ENCODE measurements at places on chromosomes 12 and 14. TPM values are rescaled to one million over a fixed set of nuclear protein-coding genes. Genes with fewer than 3 reads are reported as not detected.

The EEA1 gene
- polyA plus RNA-seq: 12.5 TPM

The IFNG gene
- polyA plus RNA-seq: 6.4 TPM

DNA sequence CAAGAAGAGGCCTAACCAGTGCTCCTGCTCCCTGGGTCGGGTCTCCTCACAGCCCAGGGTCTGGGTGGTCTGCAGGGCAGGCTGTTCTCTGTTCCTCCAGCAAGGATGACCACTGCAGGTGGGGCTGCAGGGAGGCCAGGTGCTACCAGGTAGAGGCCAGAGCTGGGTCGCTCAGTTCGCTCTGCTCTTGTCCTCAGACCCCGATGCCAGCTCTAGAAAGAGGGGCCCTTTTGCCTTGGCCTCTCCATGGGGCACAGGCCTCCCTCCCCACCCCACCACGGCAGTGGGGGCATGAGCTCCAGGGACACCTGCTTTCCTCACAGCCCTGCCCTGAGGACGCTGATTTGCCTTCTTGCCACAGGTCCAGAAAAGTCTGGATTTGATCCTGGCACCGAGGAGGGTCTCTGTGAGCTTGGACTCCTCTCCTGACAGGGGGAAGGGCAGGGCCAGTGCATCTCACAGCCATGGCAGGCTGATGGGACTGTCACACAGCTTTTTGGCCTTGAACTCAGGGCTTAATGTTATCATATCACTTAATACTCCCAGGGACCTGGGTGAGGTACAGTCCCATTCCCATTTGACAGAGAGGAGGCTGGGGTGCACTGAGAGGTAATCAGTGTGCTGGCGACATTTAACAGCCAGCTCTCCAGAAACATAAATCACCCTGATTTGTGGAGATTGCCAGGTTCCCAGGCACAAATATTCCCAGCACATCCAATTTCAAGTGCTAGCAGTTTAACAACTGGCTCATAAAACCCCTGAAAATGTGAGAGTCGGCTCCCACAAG, 273.0 kb upstream of the SFSWAP start:
- H3K27me3 ChIP-seq: no peaks in the 10 kb centered on the region
- H3K27ac ChIP-seq: no peak overlapping the region
- H3K4me1 ChIP-seq: no peaks in the 10 kb centered on the region

- no peak overlapping the region for H3K27ac ChIP-seq
- DNase-seq: no peak
- H3K27me3 ChIP-seq: peaks cover 9% of the 10 kb centered on the region
- no peaks in the 10 kb centered on the region for H3K36me3 ChIP-seq
Measured at GRCh38 chr12:26134540-26134939, 9.7 kb upstream of the BHLHE41 start.

- no peak for DNase-seq
- peaks cover 23% of the 10 kb centered on the region for H3K36me3 ChIP-seq
- H3K27ac ChIP-seq: no peak overlapping the region
- H3K27me3 ChIP-seq: no peaks in the 10 kb centered on the region
Measured at GRCh38 chr12:111664961-111665865, 20.5 kb downstream of the BRAP start.

GRCh38 chr14:23578560-23579310, at the start of gene JPH4:
Gene JPH4, minus strand, starts transcription at chr14:23578790. Its CDS starts 1,337 bp downstream, at chr14:23577453.
- H3K36me3 ChIP-seq: no peaks in the 10 kb centered on the region
- H3K27ac ChIP-seq: no peak within 1 kb of the TSS
- H3K4me3 ChIP-seq: no peak within 1 kb of the TSS
- peaks cover 12% of the 10 kb centered on the region for H3K27me3 ChIP-seq
- peaks cover 10% of the 10 kb centered on the region for H3K4me1 ChIP-seq

DNA sequence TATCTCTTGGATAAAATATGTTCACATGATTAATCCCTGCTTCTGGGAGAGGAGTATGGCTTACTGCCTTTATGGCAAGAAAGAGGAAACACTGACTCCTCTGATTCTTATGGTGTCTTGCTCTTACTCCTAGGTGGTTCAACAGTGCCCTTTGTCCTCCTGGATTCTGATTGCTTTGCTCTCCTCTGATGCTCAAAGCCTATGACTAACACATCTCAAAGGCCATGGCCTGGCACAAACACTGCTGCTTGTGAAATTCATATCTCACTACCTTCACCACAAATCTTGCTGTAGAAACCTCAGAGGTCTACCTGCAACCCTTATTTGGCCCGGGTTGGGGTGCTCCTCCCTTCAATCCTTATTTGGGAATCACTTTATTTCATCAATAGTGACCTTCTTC, 217.2 kb downstream of the C12orf50 start:
- H3K4me3 ChIP-seq: no peak overlapping the region
- no peaks in the 10 kb centered on the region for H3K27me3 ChIP-seq
- no peaks in the 10 kb centered on the region for H3K36me3 ChIP-seq

All from immature natural killer cell (primary cell).